Putamen (tissue), 1 donor: ENCODE measurements at places on chromosomes 16 and 17.

- no peak for DNase-seq
Measured at GRCh38 chr16:50679266-50679665, 1.8 kb downstream of the SNX20 start.

- DNase-seq, result peak; percentile 63
Measured at GRCh38 chr16:11257131-11257938, 1.3 kb upstream of the SOCS1 start.

DNA sequence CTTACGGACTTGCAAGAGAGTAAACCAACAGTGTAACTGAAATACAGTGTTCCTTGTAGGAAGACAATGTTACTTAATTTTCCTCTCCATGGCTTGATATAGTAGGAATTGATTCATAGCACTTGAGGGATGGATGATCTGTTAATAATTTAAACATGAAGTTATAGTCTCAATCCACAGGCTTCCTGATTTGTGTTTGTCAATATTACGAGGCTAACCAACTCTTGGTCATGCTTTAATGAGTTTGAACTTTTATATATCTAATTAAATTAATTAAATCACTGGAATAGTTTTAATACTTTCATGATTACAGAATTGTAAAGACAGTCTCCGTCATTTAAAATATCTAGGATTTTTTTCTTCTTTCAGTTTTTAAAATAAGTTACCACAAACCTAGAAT, 112.0 kb upstream of the HAS3 start:
- DNase-seq, result no peak

GRCh38 chr17:74892013-74892841, 1.2 kb downstream of the FADS6 start:
- no peak for DNase-seq

DNA sequence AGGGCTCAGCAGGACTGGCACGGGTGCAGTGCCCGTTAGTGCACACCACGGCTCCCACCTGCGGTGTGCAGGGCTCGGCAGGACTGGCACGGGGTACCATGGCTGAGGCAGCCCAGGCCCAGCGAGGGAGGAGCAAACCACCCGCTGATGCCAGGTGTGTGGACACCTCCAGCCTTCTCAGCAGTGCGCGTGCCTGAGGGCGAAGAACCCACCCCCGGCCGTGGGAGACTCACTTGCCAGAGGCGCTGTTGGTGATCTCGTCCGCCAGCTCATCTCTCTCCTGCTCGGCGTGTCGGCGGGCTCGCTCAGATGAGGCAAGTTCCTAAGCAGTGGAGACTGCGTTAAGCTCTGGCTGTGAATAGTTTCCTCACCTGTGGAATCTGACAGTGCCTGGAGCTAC, 45.4 kb downstream of the NDEL1 start:
- no peak for DNase-seq

- DNase-seq, result peak; percentile 72
Measured at GRCh38 chr16:67184995-67185650, 1.4 kb upstream of the MATCAP1 start.

GRCh38 chr16:77894162-77894561, 105.8 kb downstream of the VAT1L start:
- no peak for DNase-seq

DNA sequence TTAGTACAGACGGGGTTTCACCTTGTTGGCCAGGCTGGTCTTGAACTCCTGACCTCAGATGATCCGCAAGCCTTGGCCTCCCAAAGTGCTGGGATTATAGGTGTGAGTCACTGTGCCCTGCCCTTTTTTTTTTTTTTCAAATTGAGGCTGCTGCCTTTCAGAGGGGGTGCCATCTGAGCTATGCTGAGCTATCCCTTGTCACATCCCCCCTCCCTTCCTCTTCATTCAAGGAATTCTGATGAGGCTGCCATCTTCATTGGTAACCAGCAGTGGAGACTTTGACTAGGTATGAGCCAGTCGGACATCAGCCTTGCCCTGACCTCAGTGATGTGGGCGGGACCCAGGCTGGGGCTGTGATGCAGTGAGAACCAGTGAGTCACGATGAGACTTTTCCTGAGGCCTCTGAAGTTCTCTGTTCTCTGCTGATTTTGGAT, 24.4 kb upstream of the GPT2 start:
- no peak for DNase-seq

- no peak for DNase-seq
Measured at GRCh38 chr16:48157302-48157701, 1.5 kb upstream of the ABCC12 start.

GRCh38 chr16:86095906-86096485, 197.0 kb downstream of the IRF8 start:
- no peak for DNase-seq

- DNase-seq, result no peak
Measured at GRCh38 chr17:43547659-43548256, 1.6 kb upstream of the ETV4 start.

GRCh38 chr17:30433514-30433913, 43.7 kb upstream of the GOSR1 start:
- no peak for DNase-seq

- DNase-seq, result no peak
Measured at GRCh38 chr16:24820522-24820921, 25.2 kb upstream of the SLC5A11 start.

- no peak for DNase-seq
Measured at GRCh38 chr16:27839419-27839818, 224.1 kb downstream of the GSG1L start.

DNA sequence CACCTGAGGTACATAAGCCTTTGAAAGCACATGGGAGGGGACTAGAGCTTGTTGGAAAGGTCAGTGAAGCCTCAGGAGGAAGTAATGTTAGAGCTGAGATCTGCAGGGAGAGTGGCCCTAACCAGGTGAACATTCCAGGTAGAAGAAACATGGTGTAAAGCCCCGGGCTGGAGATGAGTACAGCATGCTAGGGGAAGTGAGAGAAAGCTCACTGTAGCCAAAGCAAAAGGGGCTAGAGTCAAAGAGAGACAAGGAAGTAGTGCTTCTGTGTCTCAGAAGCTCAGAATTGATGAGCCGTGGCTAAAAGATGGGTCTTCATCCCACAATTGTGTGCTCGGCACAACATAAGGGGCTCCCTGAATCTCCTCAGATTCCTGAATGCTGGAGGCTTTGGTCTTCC, 481.8 kb downstream of the XYLT1 start:
- no peak for DNase-seq

DNA sequence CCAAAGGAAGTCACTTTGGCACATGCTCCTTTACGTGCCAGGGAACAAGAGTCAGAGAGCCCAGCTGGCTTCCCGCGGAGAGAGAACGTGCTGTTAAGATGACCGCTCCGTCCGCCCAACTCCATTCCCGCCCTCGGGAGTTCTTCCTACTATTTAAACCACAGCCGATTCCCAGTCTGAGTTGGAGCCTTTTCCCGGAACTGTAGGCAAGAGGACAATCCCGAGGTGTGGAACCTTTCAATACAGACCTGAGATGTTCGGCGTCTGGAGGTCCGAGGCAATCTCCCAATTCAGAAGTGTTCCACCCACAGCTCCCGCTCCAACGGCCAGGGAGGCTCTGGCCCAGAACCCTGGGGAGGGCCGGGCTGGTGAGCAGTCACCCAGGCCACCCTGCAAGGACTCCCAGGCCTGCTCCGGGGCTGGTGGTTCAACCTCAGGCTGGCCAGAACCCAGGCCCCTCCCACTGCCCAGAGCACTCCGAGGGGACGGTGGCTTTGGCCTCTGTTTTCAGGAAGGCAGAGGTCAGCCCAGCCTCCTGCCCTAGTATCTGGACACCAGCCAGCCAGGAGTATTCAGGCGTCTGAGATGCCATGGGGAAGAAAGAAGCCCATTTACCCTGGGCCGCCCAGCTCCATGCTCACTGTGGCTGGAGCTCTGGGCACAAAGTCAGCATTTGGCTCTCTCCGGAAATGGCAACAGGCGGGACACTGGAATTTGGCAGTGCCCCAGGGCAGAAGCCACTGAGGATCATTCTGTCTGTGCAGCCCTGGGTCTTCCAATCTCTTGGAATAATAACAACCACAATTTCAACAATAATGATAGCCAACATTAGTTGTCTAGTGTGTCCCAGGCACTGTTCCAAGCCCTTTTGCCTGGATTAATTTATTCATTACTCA, 21.4 kb downstream of the EMP2 start:
- DNase-seq, result no peak

- DNase-seq, result no peak
Measured at GRCh38 chr16:22326771-22327445, 29.7 kb downstream of the POLR3E start.

DNA sequence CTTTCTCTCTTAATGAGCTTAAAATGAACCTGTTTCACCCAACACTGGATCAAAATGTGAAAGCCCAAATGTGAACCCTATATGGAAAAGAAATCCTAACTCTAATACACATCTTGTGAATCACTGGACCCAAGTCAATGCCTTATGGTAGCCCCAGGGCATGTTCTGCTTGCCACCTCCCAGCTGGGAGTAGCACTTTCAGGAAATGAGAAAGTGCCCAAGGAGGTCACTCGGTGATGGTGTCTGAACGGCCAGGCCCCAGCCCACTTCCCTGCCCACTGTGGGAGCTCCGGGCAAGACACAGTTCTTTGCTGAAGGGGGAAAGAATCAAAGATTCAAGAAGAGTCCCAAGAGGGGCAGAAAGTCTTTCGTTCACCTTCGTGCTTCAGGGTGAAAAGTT, 46.1 kb downstream of the GTF3C1 start:
- no peak for DNase-seq

- DNase-seq, result no peak
Measured at GRCh38 chr17:69815406-69815805, 259.6 kb upstream of the KCNJ16 start.

- peak; percentile 28 for DNase-seq
Measured at GRCh38 chr17:58666858-58667267, 25.0 kb downstream of the TEX14 start.

GRCh38 chr16:48014349-48015135, 141.3 kb downstream of the ABCC12 start:
- DNase-seq, result peak; percentile 43

GRCh38 chr16:70380248-70380918, 33.7 kb downstream of the DDX19A start:
- peak; percentile 45 for DNase-seq

DNA sequence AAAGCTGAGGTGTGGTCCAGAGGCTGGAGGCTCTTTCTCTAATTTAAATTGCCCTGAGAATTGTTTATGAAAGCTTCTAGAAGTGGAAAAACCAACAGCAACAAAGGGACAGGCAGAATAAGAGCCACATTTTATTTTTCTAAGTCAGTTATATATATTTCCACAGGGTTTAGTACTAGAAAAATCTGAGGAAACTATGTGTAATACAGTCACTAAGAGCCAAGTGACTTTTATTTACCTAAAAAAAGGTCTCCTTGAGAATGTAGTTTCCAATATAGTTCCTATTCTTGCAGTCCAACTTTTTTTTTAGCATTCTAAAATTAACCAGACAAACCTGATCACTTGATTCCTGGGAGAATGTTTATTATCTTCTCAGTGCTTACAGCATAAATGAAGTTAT, 296.6 kb upstream of the MYOCD start:
- no peak for DNase-seq

DNA sequence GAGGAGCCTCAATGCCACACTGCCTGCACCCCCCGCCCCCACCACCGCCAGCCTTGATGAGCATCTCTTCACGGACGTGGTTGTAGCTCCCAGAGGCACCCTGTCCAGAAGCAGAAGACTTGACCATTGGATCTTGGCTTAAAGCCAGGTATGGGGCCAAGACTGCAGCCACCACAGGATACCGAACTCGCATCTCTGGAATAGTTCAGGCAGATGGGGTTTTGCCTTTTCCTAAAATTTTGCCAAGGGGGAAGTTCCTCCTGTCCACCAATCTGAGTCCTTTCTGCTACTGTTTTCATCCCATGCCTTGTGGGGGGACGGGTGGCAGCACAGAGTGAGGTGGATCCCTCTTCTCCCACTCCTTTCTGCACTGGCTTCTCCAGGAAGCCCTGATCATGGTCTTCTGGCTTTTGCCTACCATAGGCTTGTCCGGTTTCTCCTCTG, 939 bp downstream of the CORO6 start:
- DNase-seq, result no peak
